Stimulated activated naive B cell treated with anti-CD40 and anti-IgM and Interleukin-4, amounts not matched to agents 10 μg/mL and 1 μg/mL and 100 μg/mL, for 72 hours (primary cell): ENCODE measurements at places on chromosomes 3 and 15.
A peak's percentile ranks its signal among the peaks of the same experiment; 100 is the strongest.

- DNase-seq: no peak
Observed at GRCh38 chr15:59296181-59296617, 76.5 kb downstream of the MYO1E start.

DNA sequence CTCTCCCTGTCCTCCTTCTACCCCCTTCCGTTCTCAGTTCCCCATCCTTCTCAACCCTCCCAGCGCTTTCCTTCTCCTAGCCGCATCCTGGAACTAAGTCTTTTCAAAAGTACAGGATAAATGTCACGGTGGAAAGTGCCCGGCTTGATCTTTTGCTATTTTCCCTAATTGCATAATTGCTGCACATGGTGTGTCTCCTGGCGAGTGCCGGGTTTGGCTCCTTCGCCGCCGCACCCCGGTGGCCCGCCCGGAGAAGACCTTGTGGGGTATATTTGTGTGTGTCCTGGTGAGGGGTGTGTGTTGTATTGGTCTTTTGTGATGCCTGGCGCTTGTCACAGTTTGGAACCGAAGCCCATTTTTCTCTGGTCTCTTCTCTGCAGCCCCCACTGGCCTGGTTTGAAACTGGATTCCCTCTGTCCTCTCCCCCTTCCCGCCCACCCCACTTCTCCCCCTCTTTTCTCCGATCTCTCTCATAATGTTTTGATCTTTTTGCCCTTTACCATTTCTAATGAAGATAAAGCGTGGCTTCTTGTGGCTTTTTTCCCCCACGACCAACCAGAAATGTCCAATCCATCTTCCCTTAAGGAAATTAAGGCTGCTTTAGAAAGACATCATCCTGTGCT is 692 bp downstream of the UBE2E2 start:
- peak; percentile 21 for DNase-seq

GRCh38 chr3:190591080-190591479 is 77.2 kb downstream of the IL1RAP start:
- DNase-seq: no peak

- no peak for DNase-seq
Observed at GRCh38 chr15:74427607-74428441, 5.9 kb downstream of the SEMA7A start.

DNA sequence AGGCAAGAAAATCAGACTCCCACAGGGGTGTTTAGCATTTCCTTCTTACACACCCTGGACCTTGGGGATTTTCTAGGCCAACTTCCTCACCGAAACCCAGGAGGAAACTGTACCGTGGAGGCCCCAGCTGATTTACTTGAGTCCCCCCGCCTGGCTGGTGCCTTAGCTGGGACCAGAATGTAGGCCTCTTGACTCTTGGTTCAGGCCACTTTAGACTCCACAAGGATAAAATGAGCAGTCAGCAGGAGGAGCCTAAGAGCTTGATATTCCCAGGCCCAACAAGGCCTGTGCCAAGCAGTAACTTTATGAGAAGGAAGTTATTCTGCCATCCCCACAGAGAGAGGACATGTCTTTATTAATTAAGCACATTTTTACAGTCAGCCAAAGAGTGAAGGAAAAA is 4.6 kb upstream of the APBA2 start:
- DNase-seq: no peak

- DNase-seq: no peak
Observed at GRCh38 chr3:71438071-71438685, 145.3 kb downstream of the FOXP1 start.

GRCh38 chr3:13010780-13011572 is 62.3 kb downstream of the IQSEC1 start:
- DNase-seq: no peak

DNA sequence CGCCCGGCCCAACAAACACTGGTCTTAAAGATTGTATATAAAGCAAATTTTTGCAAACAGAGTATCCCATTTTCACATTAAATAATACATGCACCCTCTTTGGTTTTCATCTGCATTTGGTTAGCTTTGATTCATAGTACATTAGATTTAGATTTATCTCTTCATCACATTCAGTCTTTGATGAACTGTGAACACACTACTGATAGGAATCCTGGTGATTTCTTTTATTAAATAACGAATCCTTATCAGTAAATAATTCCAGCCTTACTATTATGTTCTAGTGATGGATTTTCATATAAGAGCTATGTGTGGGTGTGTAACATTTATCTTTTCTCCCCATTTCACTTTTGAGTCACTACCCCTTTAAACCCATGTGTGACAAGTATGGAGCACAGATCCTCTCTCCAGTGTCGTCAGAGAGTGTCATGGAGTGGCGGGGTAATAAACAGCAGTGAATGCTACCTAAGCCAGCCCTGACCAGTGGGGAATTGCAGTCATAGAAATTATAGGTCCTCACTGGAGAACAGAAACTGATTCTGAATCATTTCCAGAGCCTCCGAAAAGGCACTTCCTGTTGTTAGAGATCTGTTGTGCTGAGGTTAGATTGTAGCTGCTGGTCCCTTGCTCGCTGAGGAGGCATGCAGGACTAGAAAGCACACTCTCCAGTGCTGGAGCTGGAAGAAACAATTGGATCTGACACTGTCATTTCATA is 22.0 kb downstream of the SLC7A14 start:
- DNase-seq: peak; percentile 39

DNA sequence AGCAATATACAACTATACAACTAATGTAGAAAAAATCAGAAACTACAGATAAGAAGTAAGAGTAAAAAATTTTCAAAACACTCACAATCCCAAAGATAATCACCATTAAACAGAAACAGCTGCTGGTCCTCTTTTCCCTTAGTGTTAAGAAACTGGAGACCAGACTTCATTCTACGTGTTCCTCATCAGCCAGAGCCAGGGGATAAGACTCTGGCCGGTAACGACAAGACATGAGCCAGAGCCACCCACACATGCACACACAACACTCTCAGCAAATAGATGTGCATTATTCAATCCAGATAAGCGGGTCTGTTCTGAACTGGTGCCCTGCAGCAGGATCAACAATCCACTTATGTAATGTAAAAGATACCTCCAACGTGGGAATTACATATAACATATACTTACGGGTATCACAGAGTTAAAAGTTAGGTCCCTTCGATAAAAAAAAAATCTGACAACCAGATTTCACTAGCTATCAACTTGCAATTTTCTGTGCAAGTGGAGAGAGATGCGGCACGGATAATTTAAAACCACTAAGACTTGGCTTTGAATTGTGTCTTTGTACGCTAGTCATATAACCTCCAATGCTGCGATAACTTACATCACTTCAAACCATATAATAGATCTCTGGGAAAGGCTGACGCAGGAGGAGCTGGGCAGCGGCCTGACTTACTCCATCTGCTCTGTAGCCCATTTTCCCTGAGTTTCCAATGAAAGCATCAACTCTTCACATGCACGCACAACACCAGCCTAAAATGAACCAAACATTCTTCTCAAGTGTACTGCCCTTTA is 17.8 kb downstream of the PRICKLE2 start:
- no peak for DNase-seq

- DNase-seq: no peak
Observed at GRCh38 chr3:50583897-50584296, 14.6 kb downstream of the HEMK1 start.
